ENCODE measurements at places on chromosomes 11 and 22.

GRCh38 chr11:111538407-111539114 lies 2.0 kb upstream of the LAYN start:
- DNase-seq: no peak

GRCh38 chr11:122746050-122746478 lies 90.5 kb downstream of the UBASH3B start:
- DNase-seq: no peak

DNA sequence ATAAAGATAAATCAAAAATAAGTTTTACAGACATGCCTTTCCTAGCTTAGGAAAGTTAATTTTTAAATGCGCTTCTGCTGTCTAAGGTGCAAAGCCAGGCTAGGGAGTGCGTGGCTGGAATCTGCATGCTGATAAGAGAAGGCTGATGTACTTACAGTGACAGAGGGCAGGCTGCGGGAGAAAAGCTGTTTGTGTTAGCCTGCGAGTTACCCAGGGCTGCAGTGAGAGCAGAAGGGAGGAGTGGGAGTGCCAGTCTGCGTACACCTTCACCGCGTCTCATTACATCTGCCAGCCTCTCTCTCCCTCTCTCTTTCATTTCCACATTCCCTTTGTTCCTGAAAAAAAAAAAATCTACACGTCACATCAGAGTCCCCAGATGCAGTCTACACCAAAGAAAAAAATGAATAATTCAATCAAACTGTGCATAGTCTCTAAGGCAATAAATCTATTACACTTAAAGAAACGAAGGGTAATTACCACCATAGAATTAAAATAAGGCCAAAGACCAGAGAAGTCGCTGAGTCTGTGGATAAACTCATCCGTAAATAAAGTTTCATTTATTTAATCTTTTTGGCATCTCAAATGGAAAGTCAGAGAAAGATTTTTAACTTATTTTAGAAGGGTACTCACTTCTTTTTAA lies 126.4 kb upstream of the C11orf58 start:
- no peak for DNase-seq

GRCh38 chr22:38271101-38271500 lies 1.7 kb downstream of the TMEM184B start:
- DNase-seq: no peak

- no peak for DNase-seq
These were observed 19.4 kb downstream of the SNU13 start for GRCh38 chr22:41668971-41669911.

- no peak for DNase-seq
These were observed 101.7 kb downstream of the DEUP1 start for GRCh38 chr11:93432247-93432646.

DNA sequence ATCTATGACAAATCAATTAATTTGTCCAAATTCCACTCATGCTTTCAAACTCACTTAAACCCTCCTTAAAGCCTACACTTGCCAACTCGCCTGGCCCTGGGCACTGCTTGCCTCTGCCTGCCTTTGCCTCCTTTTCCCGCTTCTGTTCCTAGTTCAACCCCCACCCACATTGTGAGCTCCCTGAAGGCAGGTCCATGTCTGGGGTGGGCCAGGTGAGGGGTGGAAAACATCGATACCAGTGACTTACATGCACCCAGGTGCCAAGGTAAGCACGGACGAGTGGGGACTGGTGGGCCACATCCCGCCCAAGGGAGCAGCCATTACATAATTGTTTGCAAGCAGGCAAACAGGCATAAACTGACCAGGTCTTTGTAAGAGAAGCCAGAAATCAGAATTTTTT lies 146.2 kb downstream of the ST3GAL4 start:
- no peak for DNase-seq

GRCh38 chr11:86799680-86800075 lies 664 bp upstream of the PRSS23 start:
- no peak for DNase-seq

- DNase-seq: no peak
These were observed 298.7 kb upstream of the ZC3H12C start for GRCh38 chr11:109794501-109794900.

DNA sequence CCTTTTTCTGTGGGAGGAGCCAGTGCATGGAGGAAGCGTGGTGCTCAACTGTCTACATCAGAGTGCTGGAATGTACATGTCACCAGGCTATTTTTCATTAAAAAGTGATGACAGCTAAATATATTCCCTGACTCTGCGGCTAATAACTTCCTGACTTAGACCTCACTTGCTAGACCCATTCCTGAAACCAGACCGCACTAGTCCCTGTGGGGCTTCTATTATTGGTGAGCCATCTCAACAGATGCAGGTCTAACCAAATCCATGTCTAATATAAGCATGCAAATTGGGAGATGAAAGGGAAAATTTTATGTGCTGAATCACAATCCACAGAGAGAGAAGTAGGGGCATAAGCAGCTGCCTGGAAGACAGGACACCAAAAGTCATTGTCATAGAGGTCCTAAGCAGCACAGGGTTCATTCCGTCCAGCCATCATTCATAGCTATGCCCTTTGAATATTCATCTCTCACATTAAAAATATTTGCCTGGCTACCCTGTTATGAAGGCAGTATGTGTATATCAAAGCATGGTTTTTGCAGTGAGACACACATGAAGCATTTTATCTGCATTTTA lies 110.9 kb upstream of the BLID start:
- no peak for DNase-seq

- DNase-seq: no peak
These were observed 73.1 kb downstream of the ARHGAP32 start for GRCh38 chr11:129119036-129119435.

GRCh38 chr22:31935961-31936635 lies 8.2 kb upstream of the YWHAH start:
- DNase-seq: no peak

- DNase-seq: no peak
These were observed 379.6 kb upstream of the NARS2 start for GRCh38 chr11:78954261-78954660.

- no peak for DNase-seq
These were observed 175.8 kb downstream of the MPPED1 start for GRCh38 chr22:43587574-43587973.

GRCh38 chr11:104432981-104433380 lies 269.0 kb upstream of the PDGFD start:
- no peak for DNase-seq

GRCh38 chr11:20008871-20009644 lies 151.2 kb downstream of the DBX1 start:
- no peak for DNase-seq

DNA sequence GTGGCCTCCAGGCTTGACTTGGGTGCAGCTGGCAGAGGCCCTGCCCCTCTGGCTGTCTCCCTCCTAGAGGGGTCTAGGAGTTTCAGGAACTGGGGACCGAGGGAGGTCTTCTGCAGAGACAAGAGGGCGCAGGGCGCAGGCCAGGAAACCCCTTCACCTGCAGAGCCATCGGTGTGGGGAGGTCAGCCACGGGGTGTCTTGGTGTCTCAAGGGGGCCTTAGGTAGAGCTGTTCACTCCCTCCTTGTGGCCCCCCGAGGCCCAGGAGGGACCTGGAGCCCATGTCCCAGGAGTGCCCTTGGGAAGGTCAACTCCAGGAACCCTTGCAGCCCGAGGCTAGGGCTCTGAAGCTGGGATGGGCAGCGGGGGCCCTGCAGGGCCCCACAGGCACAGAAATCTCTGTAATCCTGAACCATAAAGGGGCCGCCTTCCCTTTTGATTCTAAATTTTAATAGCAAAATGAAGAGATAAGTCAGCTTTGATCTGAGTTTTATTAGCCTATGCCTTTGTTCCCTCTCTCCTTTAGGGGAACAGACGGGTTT lies 31.4 kb upstream of the TH start:
- DNase-seq: no peak

GRCh38 chr22:35411102-35411501 lies 11.2 kb downstream of the MCM5 start:
- no peak for DNase-seq

- no peak for DNase-seq
These were observed 27.6 kb upstream of the EXPH5 start for GRCh38 chr11:108620958-108621772.

- DNase-seq: no peak
These were observed 736.4 kb downstream of the KCNA4 start for GRCh38 chr11:29280452-29280851.

- DNase-seq: no peak
These were observed 727.3 kb downstream of the LRRC4C start for GRCh38 chr11:40732132-40732531.

- no peak for DNase-seq
These were observed 89.4 kb downstream of the LDLRAD3 start for GRCh38 chr11:36033082-36033751.

DNA sequence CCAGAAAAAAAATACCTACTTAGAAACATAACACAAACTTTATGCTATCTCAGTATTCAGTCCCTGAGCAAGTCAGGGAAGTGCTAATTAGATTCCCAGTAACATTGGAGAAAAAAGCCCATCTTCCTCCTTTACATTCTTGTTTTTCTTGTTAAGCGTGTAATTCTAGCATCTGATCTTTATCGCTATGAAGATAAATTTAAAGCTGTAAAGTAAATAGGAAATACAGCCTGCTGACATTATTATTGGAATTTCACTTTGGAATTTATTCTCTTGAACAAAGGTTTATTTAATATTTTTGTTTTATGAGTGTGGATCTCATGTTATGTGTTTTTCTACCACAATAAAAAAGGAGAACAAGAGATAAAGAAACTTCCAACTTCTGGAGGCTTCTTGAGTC lies 13.9 kb downstream of the ALKBH3 start:
- no peak for DNase-seq

DNA sequence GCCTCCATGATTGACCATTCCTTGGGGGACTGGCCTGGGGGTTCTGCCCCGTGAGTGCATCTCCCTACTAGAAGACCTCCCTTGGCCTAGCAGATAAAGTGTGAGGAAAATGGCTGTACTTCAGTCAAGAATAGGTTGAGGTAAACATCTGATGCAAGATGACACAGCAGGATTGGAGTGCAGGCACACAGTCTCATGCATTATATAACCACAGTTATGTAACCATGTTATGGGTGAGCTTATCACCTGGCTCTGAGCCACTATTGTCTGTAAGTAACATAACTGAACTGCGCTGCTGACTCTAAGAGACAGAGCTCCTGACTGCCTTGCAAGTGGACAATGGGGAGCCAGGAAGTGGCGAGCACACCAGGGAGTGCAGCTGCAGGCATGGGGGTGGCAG lies 378.7 kb upstream of the ANO5 start:
- DNase-seq: no peak

GRCh38 chr22:45009606-45010531 lies at the start of gene PHF21B:
PHF21B (minus strand) TSS chr22:45010005; CDS start chr22:45009549, 456 bp downstream.
- peak; percentile 56 for DNase-seq
